ENCODE measurements at places on chromosomes 12 and 14. TPM values are rescaled to one million over a fixed set of nuclear protein-coding genes. Genes with fewer than 3 reads are reported as not detected.
A peak's percentile ranks its signal among the peaks of the same experiment; 100 is the strongest.

The GLIPR1L1 gene
- not detected for total RNA-seq

The CIDEB gene
- 19.1 TPM for total RNA-seq

The DAO gene
- total RNA-seq, result not detected

DNA sequence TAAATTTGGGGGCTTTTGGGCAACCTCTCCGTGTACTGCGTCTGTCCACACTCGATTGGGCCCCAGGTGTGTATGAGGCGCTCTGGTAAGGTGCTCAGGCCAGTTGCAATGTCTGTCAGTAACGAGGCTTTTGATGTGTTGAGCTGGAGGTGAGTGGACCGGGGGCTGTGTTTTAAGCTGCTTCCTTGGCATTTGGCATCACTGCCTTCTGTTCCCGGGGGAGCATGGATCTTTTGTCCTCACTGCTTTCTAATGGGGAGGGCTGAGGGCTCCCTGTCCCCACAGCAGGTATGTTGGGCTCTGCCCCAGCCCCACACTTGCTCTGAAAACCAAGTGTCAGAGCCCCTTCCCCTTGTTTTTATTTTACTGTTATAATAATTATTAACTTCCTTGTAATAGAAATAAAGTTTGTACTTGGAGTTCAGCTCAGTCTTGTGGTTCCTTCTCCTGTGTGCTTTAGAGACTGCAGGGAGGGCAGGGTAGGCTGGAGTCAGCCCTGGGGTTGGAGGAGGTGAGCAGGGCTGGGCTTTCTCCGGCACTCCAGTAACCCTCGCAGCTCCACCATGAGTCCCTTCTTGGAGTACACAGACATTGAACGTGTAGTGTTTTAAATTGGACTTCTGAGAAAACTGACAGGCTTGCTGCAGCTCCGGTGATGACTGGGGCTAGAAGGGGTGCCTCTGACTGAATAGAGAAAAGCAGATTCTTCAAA is 28.0 kb downstream of the TRAFD1 start:
- DNase-seq, result no peak

GRCh38 chr14:69324341-69324931 is 64.5 kb downstream of the GALNT16 start:
- DNase-seq, result peak; percentile 74

DNA sequence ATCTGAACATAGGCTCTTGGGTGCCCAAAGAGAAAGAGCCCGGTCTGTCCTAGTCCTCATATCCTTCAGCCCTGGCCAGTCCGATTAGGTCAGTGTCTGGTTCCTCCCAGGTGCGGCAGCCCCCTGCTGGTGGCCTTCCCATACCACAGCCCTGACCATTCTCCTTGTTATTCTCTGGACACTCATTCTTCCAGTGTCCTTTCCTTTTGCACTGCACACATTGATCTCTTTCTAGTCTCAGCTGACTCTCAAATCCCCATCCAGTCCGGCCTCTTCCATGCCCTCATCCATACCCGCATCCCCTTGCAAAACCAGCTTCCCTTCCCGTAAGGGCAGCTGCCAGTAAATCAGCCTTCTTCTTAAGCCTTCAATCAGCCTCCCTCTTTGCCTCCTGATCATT is 1316.3 kb downstream of the TMEM121 start:
- DNase-seq, result no peak

GRCh38 chr12:59499774-59500173 is 96.1 kb upstream of the SLC16A7 start:
- DNase-seq, result no peak

Data from mesenteric fat pad (tissue), 1 donor.